ENCODE measurements at places on chromosomes 16 and 17.

GRCh38 chr17:4003131-4003500 lies 38.9 kb upstream of the ATP2A3 start:
- no peak for DNase-seq

GRCh38 chr16:53849994-53850393 lies 146.0 kb downstream of the FTO start:
- DNase-seq: no peak

DNA sequence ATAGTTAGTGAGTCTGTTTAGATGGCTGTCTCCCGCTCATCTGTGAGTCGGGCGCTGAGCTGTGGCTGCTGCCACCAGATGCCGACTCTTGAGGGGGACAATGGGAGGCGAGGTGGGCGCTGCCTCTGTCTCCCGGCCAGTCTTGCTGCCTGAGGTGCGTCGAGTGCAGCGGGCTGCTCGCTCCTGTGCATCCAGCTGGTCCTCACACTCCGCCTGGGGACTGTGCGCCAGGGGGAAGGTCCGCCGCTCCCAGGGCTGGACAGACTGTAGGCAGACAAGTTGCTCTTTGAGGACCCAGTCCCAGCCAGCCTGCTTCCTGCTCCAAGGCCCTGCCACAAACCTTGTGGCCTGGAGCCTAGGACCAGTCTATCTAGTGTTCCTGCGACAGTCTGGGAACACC lies 32.4 kb downstream of the STH start:
- DNase-seq: no peak

DNA sequence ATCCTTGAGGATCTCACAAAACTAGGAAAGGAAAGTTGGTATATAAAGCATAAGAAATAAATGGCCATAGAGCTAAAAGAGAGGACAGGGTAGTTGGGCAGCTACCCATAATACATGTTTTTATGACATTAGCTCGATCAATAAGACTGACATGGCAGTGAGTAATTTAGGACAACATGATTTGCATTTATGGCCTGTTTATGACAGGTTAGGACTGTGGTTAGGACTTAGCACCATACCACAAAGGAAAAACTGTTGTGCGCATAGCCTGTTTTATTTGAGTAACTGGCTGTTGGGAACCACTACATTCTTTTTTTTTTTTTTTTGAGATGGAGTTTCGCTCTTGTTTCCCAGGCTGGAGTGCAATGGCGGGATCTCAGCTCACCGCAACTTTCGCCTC lies 18.0 kb upstream of the TRIM37 start:
- DNase-seq: no peak

GRCh38 chr17:9177212-9177611 lies 155.9 kb downstream of the NTN1 start:
- DNase-seq: peak; percentile 23

- DNase-seq: no peak
Observed at GRCh38 chr16:11165349-11165748, 90.7 kb downstream of the SOCS1 start.

- DNase-seq: peak; percentile 34
Observed at GRCh38 chr16:70438585-70438968, 323 bp downstream of the ST3GAL2 start.

GRCh38 chr16:64705443-64705842 lies 416.4 kb downstream of the CDH11 start:
- no peak for DNase-seq

DNA sequence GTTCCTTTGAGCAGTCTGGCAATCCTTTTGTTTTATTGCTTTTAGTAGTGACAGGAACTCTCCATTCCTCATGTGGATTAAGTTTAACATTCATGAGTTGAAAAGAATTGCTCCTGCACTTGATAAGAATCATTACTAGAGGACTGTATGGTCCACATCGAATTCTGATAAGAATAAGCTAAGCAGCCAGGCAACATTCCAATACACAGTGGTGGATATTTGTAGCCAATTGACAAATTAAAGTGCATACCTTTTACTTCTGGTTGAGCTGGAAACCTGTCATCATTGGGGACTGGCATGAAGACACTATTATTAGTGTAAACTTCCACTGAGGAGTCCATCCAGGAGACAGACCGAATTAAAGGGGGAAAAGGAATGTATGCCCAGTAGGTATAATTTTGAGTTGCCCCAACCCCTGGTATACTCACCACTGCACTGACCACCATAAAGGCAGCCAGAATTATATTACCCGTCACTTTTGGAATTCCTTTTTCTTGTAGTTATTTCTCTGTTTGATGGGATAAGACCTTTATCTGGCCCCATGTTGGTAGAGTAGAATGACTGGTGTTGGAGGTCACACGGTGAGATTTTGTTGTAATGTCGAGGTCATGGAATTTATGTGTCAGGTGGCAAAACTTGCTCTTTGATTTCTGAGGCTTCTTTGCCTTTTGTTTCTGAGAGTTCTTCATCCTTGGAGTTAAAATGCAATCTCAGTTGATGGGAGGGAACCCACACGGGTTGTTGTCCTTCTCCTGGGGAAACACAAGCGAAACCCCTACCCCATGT lies 72.1 kb upstream of the ARL4D start:
- DNase-seq: no peak

- no peak for DNase-seq
Observed at GRCh38 chr16:66942981-66943380, 7.7 kb downstream of the CES2 start.

GRCh38 chr16:46862555-46863447 lies 21.4 kb upstream of the GPT2 start:
- DNase-seq: no peak

DNA sequence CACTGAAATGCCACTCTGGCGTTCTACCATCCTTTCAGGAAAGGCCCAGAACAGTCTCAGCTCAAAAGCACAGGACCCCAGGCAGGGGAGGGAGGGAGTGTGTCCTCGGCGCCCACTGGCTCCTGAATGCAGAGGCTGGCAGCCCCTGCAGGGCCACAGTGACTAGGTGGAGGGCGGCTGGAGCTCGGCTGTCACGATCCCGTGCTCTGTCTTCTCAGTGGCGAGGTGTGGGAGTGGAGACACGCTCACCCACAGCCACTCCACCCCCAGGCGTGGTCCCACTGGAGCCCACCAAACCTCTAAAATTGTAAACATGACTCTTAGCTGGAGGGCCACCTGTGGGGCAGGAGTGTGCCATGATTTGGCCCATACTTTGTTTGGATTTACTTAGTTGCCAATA lies 16.4 kb upstream of the FASN start:
- DNase-seq: no peak

DNA sequence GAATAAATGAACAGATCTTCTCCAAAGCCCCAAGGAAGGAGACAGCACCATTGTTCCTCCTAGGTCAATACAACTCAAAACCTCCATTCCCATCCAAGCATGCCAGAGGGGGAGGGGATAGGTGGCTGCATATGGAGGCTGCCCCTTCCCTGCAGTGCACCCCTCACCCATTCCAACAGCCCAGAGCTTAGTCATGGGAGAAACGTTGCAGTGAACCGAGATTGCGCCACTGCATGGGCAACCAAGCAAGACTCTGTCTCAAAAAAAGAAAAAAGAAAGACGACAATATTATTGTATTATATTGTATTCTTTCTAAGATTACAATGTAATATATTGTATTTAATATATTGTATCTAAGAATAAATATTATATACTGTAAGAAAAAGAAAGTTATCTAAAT lies 36.4 kb upstream of the CD300E start:
- DNase-seq: no peak

DNA sequence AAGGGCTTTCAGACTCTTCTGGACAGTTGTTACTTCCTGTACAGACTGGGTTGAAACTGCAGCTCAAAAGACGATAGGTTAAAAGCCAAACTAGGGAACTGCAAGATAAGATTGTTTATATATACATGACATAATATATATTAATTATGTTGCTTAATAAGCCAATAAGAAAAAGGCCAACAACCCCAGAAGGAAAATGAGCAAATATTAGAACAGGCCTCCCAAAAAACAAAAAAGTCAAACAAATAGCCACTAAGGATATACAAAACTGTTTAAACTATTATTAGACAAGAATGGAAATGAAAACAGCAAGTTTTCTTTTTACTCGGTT lies 495 bp upstream of the CMTR2 start:
- no peak for DNase-seq

- DNase-seq: no peak
Observed at GRCh38 chr16:62253966-62254365, 217.7 kb upstream of the CDH8 start.

- DNase-seq: peak; percentile 75
Observed at GRCh38 chr17:66567234-66568170, 265.1 kb downstream of the PRKCA start.

GRCh38 chr17:28252436-28252835 lies 66.6 kb upstream of the TMEM97 start:
- DNase-seq: no peak

DNA sequence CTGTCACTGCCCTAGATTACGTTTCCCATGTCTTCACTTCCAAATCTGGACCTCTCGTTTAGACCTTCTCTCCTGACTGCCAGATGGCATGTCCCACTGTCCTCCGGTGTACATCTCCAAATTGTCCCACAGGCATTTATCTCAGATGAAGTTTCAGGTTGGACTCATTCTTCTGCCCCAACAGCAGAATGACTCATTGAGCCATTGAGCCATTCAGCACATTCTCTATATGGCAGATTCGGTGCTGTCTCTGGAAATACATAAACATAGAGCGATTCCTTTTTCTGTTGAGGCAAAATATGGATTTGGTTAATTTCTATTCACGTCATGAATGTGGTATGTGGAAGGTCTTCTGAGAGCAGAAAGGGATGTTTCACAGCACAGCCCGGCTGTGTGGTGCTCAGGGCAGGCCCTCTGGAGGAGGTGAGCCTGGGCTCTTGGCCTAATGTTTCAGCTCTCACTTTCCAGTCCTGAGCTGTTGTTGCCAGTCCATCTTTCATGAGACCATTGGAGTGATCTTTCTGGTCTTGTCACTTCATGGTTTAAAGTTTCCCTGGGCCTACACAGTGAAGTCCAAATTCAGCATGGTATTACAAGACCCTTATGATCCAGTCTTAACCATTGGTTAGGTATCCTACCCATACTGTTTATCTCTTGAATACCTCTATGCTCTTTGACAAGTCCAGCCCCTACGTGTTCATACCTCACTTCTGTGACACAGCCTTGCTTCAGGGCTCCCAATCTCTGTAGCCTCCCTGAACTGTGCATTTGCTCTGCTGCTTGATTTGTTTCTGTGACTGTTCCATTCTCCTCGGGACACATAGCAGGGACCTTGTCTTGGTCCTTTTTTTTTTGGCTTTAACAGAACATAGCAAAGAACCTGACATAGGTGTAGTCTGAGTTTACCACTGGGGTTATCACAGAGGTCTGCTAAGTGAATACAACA lies 15.9 kb downstream of the HAPSTR1 start:
- DNase-seq: no peak

DNA sequence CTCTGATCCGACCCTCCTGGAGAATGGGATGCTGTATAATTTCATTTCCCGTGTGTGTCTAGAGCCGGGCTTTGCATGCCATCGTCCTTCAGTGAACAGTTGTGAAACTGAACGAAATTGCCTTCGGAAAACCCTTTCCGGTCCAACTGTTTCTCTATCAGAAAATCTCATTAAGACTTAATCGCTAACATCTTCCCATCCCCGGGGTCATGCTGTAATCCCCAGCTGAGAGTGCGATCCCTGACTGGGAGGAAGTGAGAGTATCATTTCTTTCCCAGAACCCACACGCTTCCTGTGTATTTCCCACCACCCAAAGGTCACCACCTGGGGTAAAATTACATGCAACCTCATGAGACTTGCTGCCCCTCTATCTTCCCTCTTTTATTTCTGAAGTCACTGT lies 75.6 kb upstream of the RBFOX1 start:
- DNase-seq: no peak

Measured in uterus (tissue), 4 donors.